ENCODE measurements at places on chromosomes 3 and 15.

- no peak for DNase-seq
Measured at GRCh38 chr3:69658514-69659140, 80.6 kb upstream of the MITF start.

DNA sequence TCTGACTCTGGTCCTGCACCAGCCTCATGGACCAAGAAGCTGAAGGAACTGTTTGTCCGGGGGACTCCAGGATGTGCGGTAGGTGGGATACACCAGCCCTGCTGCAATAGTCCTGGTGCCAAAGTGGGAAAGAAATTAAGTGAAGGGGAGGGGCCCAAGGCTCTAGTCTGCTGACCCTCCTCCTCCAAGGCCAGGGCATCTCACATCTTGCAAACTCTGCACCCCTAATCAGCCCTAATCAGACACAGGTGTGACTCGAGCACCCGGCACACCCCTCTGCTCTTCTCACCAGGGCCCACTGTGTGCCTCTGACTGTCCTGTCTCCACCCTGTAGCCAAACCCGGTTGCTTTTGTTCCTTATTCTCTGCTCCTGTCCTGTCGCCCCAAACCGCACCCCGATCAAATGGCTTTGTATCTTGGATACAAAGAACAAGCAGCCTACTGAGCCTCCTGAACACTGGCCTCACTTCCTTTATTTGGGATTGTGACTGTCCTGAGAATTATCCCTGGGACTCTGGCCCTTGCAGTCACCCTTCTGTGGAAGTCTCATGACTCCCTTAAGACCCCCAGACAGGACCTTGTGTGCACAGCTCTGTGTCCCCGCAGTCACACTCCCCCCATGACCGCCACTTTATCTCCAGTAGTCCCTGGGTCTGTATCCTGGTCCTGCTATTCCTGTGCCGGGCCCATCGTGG is 26.7 kb upstream of the SLC41A3 start:
- DNase-seq = no peak

- no peak for DNase-seq
Measured at GRCh38 chr3:188752850-188753249, 418.9 kb upstream of the TPRG1 start.

DNA sequence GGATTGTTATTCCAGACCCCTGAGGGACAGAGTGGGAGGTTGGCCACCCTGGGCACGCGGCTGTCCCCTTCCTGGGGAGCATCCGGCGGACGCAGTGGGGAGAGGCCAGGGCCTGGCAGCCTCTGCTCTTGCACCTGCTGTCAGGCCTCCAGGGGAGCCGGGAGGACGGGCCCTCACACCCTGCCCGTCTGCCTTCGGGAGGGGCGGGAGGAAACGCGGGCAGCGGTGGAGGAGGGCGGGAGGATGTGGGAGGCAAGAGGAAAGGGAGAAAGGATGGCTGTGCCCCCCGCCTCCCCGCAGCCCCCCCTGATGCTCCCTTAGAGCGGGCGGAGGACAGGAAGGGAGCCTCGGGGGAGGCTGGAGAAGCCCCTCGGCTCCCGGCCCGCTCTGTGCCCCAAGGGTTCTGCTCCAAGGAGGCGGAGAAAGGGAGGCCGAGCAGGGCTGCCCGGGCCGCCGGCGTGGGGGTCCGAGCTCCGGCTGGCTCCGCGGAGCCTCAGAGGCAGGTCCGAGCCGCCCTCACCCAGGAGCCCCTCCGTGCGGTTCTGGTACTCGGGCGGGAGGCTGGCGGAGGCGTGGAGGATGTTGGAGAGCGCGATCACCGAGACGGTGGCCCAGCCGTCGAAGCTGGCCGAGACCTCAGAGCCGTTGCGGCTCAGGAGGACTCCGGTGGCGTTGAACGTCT is 40.9 kb downstream of the MUC20 start:
- no peak for DNase-seq

- no peak for DNase-seq
Measured at GRCh38 chr3:38028621-38029361, 651 bp downstream of the PLCD1 start.

- DNase-seq = no peak
Measured at GRCh38 chr3:131388490-131388799, 6.9 kb downstream of the NUDT16 start.

DNA sequence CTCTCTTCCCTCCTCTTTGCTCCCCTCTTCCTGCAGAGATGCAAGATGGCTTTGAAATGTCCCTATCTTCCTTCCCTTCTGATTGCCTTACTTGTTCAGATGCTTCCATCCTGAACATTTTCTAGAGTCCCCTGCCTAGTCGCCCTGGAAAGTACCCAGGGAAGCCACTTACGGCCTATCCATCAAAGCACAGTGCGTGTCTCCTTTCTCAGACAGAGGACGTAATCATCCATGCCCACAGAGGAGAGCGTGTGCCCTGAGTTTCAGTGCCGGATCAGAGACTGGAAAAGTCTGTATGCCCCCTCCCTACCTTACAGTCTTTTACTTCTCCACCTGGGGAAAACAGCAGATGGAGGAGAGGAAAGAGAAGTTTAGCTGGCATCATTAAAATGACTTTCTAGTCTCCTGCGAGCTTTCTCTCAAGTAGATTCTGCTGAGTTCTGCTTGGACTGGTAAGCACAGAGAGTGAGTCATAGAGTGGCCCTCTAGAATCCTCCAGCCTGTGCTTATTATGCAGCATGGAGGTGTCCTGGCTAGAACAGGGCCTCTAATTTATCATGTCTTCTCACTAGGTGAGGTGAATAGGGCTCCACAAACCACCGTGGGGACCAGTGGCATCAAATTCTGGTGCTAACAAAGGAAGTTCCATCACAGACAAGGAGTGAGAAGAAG is 114.6 kb downstream of the SLCO3A1 start:
- no peak for DNase-seq

- no peak for DNase-seq
Measured at GRCh38 chr15:78105476-78106241, 13.3 kb downstream of the SH2D7 start.

GRCh38 chr3:187271582-187271981 is 20.0 kb downstream of the MASP1 start:
- DNase-seq = no peak

DNA sequence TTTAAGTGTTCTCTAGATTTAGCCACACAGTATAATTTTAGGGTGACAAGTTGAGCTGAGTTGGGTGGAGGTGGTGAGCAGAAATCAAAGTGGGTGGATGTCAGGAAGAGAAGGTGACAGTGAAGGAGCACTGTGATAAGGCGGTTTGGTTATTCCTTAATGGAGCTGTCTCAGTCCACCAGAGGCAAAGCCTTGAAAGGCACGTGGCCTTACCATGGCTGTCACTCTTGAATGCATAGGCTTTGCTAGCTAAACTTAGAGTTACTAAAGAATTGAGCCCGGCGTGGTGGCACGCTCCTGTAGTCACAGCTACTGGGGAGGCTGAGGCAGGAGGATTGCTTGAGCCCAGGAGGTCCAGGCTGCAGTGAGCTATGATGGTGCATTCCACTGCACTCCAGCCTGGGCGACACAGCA is 560 bp upstream of the TTLL13 start:
- DNase-seq = no peak

GRCh38 chr15:68781766-68782588 is 38.7 kb downstream of the ANP32A start:
- no peak for DNase-seq

DNA sequence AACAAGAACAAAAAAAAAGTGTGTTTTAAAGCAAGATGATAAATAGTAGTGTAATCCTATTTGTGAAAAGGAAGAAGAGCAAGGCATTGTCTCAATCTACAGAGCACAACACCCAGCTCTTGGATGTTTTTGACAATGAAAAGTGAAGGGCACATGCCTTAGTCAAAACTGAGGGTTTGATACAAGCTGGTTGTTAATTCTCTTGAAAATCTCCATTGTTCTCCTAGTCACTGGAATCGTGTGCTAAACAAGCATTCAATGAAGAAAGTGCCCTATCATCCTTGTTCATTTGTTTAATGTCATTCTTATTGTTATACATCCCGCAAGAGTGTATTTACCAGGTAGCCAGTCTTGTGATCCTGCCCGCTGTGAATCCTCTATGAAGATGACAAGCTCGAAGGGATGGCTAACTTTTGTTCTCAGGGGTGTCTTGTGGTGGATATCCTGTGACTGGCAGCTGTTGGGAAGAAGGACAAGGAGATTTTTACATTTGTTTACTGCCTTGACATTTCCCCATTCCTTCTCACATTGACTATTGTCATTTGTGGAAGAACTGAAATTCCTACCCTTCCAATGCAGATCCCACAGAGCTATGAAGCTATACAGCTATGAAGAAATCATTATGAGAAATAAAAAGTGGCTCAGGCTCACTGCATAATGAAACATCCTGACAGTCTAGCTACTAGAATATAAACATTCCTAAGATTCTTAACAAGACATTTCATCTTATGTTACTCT is 175.9 kb downstream of the VGLL3 start:
- DNase-seq = no peak

DNA sequence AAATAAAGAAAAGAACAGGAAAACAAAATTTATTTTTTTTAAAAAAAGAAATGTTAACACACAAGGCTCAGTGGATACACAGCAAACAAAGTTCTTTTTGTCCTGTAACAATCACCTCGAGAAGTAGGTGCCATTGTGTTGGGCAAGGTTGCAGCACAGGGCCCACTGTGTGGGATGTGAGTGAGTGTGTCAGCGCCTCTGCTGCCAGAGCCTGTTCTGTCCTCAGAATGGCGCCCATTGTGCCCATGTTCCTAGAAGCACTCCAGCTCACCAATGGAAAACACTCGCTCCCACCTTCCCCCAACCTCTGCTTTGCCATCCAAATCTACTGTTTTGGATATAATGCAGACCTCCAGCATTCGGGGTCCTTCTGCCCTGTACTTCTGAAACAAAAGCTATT is 84.9 kb upstream of the CLDN18 start:
- no peak for DNase-seq

GRCh38 chr15:41153733-41154132 is 37.7 kb upstream of the INO80 start:
- DNase-seq = no peak

DNA sequence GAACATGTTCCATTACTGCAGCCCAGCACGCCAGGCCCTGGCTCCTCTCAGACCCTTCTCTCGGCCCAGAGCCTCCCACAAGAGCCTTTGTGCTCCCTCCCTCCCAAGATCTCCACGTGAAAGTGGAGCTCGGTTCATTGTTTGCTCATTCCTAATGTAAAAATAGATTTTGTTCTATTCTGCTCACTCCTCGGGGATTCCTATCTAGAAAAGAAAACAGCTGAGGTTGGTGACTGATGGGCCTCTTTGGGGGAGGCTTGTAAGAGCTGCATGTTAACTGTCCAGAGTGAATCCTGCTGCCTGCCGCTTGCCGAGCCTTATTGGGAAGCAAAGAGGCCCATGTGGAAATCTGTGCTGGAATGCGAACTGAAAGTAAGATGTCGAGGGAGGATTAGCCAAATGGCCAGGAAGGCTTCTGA is 267.1 kb downstream of the LRTM1 start:
- no peak for DNase-seq

DNA sequence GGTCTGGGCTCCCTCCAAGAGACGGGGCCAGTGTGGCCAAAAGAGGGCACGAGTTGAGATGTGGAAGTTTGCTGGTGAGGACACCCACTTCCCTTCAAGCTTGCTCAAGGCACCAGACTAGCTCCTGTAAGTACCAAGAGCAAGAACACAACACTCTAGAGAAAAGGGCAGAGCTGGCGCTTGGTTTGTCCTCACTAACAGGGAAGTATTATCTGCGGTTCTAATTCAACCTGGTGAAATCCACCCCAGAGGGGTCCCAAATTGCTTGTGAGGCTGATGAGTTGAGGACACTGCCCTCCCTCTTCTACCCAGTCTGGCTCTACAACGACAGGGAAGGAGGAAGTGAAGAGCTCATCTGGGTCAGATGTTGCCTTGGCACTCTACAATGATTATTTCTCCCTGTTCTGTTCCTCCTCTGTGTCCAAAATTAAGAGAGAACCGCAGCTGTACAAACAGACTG is 16.9 kb upstream of the FSIP1 start:
- no peak for DNase-seq

DNA sequence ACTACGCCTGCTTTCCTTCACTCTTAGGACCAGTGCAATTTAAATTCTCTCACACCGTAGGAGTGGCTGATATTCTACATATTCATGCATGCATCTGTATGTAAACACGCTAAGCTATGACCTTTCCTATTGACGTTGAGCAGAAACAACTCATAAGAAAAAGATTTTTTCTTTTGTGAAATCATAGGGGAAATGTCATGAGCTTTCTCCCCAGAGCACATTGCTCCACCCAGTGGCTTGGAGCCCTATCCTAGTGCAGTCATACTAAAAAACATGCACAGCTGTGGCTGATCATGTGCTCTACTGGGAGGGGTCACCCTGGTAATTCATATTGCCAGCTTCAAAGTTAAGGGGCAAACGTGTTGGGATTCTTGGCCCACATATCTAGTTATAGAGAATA is 1.8 kb upstream of the MESD start:
- no peak for DNase-seq

- no peak for DNase-seq
Measured at GRCh38 chr3:119160361-119160760, 13.0 kb upstream of the UPK1B start.

DNA sequence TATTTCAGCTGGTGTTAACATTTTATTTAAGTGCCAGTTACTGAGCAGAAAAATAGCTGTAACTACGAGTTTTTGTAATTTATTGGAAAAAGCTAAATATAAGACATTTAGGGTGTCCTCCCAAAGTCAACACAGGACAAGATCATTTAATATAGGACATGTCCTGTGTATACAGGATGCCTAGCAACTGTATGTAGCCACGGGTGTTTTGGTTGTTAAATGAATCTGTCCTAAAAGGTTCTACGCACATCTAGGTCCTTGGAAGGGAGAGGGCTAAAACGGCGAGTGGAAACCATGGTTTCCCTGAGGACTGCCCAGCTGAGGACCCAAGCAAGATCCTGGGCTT is 565 bp upstream of the ZNF621 start:
- DNase-seq = no peak

DNA sequence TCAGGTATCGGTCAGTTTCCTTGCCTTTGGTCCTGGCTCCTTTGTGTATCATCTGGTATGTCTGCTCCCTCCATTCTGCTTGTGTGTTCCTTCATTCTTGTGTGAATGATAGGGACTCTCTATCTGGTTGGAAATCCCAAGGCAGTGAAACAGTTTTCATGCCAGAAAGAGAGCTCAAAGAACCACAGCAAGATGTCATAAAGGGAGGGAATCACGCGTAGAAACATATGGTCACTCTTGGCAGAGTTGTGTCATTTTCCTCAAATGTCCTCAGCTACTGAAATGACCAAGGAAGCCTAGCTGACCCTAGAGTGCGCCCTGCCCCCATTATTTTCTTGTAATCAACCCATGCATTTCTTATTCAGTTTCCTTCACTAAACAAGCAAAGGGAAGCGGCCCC is 48.0 kb downstream of the RASGRP1 start:
- DNase-seq = no peak

DNA sequence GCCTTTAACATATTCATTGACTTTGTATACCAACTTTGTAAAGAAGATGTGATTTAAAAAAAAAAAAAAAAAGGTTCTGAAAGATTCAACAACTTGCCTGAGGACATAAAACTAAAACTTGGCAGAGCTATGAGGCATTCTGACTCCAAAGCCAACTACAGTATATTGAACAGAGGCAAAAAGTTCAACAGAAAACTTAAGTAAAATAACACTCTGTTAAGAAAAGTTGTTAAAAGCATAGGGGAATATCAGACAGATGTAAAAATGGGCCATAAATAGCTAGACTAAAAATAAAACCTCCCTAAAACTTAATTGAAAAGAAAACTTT is 23.4 kb downstream of the GOLIM4 start:
- no peak for DNase-seq

GRCh38 chr3:122508135-122508914 is 6.4 kb downstream of the KPNA1 start:
- DNase-seq = no peak

- no peak for DNase-seq
Measured at GRCh38 chr3:128554465-128555097, 61.6 kb upstream of the GATA2 start.

Measured in NCI-H2081 treated with DMSO at 0.1 percent for 48 hours (cell line).